Mammary epithelial cell (primary cell): ENCODE measurements at places on chromosomes 12 and 14.
A peak's percentile ranks its signal among the peaks of the same experiment; 100 is the strongest.

- peak; percentile 50 for DNase-seq
These were observed 11.1 kb downstream of the AQP6 start for GRCh38 chr12:49983892-49984291.

- no peak for DNase-seq
These were observed 48.6 kb downstream of the EIF2S3B start for GRCh38 chr12:10554228-10554755.

- no peak for DNase-seq
These were observed 6.7 kb upstream of the RNASE10 start for GRCh38 chr14:20498622-20499021.

DNA sequence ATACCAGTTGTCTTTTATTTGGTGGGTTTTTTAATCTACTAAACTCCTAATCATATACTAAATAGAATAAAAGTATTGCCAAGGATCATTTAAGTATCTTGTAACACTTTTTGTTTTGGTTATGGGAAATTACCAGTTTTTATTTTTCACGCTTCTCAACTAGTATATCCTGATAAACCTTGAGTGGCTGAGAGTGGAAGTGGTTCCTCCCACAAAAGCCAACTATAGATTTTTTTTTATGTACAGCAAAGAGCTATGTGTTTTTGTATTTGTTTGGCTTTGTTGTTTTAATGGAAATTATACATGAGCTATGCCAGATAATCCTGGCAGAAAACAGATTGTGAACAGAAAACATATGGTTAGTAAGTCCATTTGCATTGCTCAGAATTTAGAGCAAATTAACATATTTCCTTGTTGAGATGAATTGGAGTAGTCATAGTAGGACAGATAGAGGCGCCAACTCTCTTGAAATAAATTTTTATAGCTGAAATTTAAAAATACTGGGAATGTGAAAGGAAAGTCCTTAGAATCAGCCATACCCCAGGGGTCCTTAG is 60.9 kb upstream of the PSMA6 start:
- no peak for DNase-seq

GRCh38 chr14:81453166-81453766 is 53.1 kb upstream of the STON2 start:
- peak; percentile 48 for DNase-seq
